ENCODE measurements at places on chromosomes 16 and 17.
A peak's percentile ranks its signal among the peaks of the same experiment; 100 is the strongest.

DNA sequence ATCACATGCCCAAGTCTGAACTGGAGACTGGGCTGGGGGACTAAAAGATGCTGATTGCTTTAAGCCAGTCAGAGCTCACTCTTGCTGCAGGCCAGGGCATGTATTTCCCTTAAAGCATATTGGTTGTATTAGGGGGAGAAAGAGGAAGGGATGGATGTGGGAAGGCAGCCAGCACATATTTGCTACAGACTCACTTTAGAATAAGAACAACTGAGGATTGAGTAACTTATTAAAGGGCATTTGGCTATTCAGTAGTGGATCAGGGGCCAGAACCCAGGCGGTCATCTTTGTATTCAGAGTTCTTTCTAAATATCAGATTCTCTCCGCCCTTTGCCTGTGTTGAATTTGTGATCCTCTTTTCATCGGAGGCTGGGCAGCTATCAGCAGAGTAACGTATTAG lies 231.7 kb downstream of the HAPSTR1 start:
- H3K4me3 ChIP-seq, result no peak overlapping the region
- H3K36me3 ChIP-seq, result no peaks in the 10 kb centered on the region
- DNase-seq, result no peak
- no peaks in the 10 kb centered on the region for H3K4me1 ChIP-seq

DNA sequence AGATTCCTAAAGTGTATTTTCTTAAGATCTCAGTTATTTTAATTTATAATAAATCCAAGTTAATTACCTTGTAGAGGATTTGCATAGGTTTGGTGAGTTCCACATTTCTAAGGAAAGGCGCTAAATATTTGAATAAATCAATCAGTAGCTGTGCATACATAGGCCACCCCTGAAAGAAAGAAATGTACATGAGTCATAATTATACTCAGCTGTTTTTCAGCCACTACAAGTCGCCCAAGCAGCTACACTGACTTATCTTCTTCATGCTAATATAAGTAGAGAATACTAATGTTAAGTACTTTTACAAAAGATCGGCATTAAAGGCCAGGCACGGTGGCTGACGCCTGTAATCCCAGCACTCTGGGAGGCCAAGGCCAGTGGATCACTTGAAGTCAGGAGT lies 14.9 kb downstream of the SETD6 start:
- no peak for DNase-seq
- H3K4me3 ChIP-seq, result no peak overlapping the region
- H3K27me3 ChIP-seq, result no peaks in the 10 kb centered on the region
- peaks cover 94% of the 10 kb centered on the region for H3K36me3 ChIP-seq
- H3K4me1 ChIP-seq, result no peaks in the 10 kb centered on the region

GRCh38 chr17:32021615-32021955 lies 14.4 kb downstream of the LRRC37B start:
- H3K4me3 ChIP-seq, result no peak overlapping the region
- H3K4me1 ChIP-seq, result peaks cover 4% of the 10 kb centered on the region
- peaks cover 26% of the 10 kb centered on the region for H3K36me3 ChIP-seq

GRCh38 chr17:41522301-41523224 lies 3.9 kb upstream of the KRT15 start:
- peaks cover 15% of the 10 kb centered on the region for H3K4me1 ChIP-seq
- H3K27me3 ChIP-seq, result peaks cover 8% of the 10 kb centered on the region
- H3K27ac ChIP-seq, result no peak overlapping the region
- no peaks in the 10 kb centered on the region for H3K36me3 ChIP-seq
- DNase-seq, result no peak

DNA sequence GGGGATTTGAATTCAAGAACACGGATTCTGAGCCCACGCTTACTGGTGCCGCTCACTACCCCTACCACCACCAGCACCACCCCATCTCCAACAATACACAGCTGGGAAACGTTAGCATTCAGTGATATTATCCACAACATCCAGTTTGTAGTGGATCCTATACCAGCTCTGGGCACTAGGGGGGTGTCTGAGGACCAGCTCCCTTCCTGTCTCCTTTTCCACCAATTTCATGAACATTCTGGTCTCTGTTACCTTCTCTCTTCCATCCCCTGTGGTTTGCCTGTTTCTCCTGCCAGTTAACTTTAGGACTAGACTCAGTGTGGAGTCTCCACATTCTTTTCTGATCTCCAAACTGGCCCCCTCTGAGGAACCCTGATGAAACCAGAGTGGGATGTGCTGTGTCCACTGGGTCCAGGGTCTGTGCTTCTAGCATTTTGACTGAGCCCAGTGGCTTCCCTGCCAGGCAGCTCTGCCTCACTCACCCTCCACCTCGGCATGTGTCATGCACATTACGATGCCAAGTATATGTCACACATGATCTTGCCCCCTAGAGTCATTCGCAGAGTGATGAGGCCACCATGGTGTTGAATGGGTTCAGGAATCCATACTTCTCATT lies 187.0 kb upstream of the CDH13 start:
- no peaks in the 10 kb centered on the region for H3K4me1 ChIP-seq
- no peaks in the 10 kb centered on the region for H3K36me3 ChIP-seq
- H3K27me3 ChIP-seq, result no peaks in the 10 kb centered on the region
- no peak for DNase-seq
- no peak overlapping the region for H3K27ac ChIP-seq

DNA sequence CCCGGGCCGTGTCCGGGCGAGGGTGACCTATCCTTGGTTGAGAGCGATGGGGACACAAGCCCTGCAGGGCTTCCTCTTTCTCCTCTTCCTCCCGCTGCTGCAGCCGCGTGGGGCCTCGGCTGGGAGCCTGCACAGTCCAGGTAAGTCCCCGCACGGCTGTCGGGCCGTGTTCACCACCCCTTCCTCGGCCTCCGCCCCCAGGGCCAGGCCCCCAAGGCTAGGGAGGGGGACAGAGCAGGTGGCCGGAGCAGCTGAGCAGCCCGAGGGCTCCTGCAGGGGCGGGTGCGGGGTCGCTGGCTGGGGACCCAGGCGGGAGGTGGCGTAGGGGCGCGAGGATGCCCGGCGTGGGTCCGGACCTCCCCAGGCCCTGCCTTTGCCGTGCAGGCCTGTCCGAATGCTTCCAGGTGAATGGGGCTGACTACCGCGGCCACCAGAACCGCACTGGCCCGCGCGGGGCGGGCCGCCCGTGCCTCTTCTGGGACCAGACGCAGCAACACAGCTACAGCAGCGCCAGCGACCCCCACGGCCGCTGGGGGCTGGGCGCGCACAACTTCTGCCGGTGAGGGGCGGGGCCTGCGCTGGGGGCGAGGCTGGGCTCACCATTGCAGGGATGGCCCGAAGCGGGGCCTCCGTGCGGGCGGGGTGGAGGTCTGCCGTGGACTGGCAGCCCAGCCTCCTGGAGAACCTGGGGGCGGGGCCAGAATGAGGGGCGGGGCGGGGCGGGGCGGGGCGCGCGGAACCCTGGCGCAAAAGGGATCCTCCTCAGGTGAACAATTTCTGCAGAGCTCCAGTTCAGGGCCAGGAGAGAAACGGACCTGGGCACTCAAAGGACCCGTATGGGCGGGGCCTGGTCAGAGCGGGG lies 631 bp downstream of the KREMEN2 start:
- no peak overlapping the region for H3K4me3 ChIP-seq
- peak; percentile 48 for DNase-seq
- H3K4me1 ChIP-seq, result peaks cover 49% of the 10 kb centered on the region
- H3K36me3 ChIP-seq, result no peaks in the 10 kb centered on the region

GRCh38 chr17:45138911-45139532 lies 3.5 kb downstream of the ACBD4 start:
- H3K27ac ChIP-seq, result no peak overlapping the region
- peaks cover 20% of the 10 kb centered on the region for H3K4me1 ChIP-seq
- peaks cover 6% of the 10 kb centered on the region for H3K36me3 ChIP-seq
- DNase-seq, result no peak

- no peak overlapping the region for H3K4me3 ChIP-seq
- no peak for DNase-seq
- H3K4me1 ChIP-seq, result no peaks in the 10 kb centered on the region
- no peaks in the 10 kb centered on the region for H3K27me3 ChIP-seq
Measured at GRCh38 chr17:12744298-12744697, 45.0 kb upstream of the ARHGAP44 start.

DNA sequence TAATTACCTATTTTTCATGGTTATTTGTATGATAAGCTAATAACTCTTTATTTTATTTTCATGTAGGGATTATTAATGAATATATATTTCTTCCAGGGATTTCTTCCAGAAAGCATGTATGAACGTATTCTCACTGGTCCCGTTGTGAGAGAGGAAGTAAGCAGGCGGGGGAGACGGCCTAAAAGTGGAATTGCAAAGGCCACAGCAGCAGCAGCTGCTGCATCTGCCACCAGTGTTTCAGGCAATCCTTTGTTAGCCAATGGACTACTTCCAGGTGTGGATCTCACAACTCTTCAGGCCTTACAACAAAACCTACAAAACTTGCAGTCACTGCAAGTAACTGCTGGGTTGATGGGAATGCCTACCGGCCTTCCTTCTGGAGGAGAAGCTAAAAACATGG lies 110.3 kb upstream of the RBL2 start:
- peaks cover 51% of the 10 kb centered on the region for H3K36me3 ChIP-seq
- H3K27ac ChIP-seq, result no peak overlapping the region
- no peaks in the 10 kb centered on the region for H3K27me3 ChIP-seq
- no peak for DNase-seq
- H3K4me1 ChIP-seq, result no peaks in the 10 kb centered on the region

- H3K4me1 ChIP-seq, result no peaks in the 10 kb centered on the region
- no peaks in the 10 kb centered on the region for H3K36me3 ChIP-seq
- no peak for DNase-seq
- no peak overlapping the region for H3K27ac ChIP-seq
Measured at GRCh38 chr17:52064791-52065211, 93.7 kb downstream of the CA10 start.

- peaks cover 93% of the 10 kb centered on the region for H3K4me1 ChIP-seq
- no peaks in the 10 kb centered on the region for H3K36me3 ChIP-seq
- H3K27ac ChIP-seq, result peak overlapping the region; percentile 74
- no peaks in the 10 kb centered on the region for H3K27me3 ChIP-seq
- peak overlapping the region; percentile 61 for H3K4me3 ChIP-seq
Measured at GRCh38 chr17:27529230-27529796, 73.1 kb downstream of the KSR1 start.

GRCh38 chr16:81415751-81416150 lies 28.9 kb upstream of the CMIP start:
- H3K27me3 ChIP-seq, result no peaks in the 10 kb centered on the region
- no peaks in the 10 kb centered on the region for H3K36me3 ChIP-seq
- DNase-seq, result no peak
- H3K27ac ChIP-seq, result no peak overlapping the region
- no peaks in the 10 kb centered on the region for H3K4me1 ChIP-seq
- H3K4me3 ChIP-seq, result no peak overlapping the region

- no peak overlapping the region for H3K4me3 ChIP-seq
- H3K4me1 ChIP-seq, result peaks cover 8% of the 10 kb centered on the region
- no peaks in the 10 kb centered on the region for H3K27me3 ChIP-seq
- DNase-seq, result peak; percentile 34
- H3K27ac ChIP-seq, result no peak overlapping the region
Measured at GRCh38 chr17:58577696-58578095, 63.3 kb upstream of the MTMR4 start.

DNA sequence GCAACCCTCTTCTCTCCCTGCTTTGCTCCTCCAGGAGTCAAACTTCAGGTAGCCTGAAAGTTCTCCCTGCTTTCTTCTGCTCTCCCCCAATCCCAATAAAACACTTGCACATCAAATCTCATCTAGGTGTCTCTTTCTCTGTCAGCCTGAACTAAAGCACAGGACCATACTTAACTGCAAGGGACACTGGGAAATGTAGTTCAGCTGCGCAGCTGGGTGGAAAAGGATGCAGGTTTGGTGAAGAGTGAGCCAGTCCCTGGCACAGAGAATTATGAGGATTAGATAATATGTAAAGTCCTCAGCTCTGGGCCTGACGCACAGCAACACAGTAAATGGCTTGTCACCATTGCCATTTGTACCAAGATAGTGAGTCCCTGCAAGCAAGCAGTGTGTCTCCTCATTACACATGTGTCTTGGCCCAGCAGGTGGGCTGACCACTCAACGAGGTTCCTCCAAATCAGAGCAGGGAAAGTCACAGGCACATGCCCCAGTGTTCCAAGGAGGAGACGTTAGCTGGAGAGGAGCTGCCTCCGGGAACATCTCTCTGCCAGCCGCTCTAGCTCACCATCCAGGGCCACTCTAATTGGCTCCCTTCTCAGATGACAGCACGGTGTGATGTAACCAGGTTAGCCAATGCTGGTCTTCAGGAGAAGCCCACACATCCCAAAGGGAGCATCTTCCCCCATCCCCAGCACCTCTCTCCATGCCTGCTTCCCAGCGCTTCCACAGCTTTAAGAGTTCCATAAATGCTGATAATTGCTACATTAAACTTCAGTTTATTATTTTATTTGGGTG lies 29.7 kb upstream of the IRX3 start:
- DNase-seq, result no peak
- H3K36me3 ChIP-seq, result no peaks in the 10 kb centered on the region
- H3K4me3 ChIP-seq, result no peak overlapping the region

- peaks cover 27% of the 10 kb centered on the region for H3K36me3 ChIP-seq
- H3K4me3 ChIP-seq, result no peak overlapping the region
- H3K27ac ChIP-seq, result peak overlapping the region; percentile 73
- peaks cover 13% of the 10 kb centered on the region for H3K4me1 ChIP-seq
- no peaks in the 10 kb centered on the region for H3K27me3 ChIP-seq
Measured at GRCh38 chr16:3637371-3637923, 17.0 kb upstream of the DNASE1 start.

DNA sequence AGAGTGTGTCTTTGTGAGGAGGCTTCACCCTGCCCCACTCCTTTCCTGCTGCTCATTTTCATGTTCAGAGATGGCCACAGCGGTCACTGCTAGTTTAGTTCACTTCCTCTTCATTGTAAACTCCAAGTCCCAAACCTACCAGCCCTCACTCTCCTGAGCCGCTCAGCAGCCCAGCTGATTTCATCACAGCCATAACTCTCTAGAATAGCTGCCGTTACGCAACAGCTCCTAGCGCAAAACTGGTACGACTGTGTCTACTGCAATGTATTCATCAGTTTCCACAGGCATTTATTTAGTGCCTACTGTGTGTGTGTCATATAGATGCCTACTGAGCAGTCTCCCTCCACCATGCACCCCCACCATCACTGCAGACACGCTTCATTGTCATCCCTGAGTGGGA lies 233.5 kb upstream of the RPL38 start:
- DNase-seq, result peak; percentile 96
- H3K27ac ChIP-seq, result peak overlapping the region; percentile 72
- H3K4me1 ChIP-seq, result peaks cover 34% of the 10 kb centered on the region
- H3K27me3 ChIP-seq, result no peaks in the 10 kb centered on the region
- no peak overlapping the region for H3K4me3 ChIP-seq
- H3K36me3 ChIP-seq, result no peaks in the 10 kb centered on the region

GRCh38 chr17:63652106-63652505 lies 29.9 kb downstream of the MAP3K3 start:
- no peak overlapping the region for H3K4me3 ChIP-seq
- H3K27ac ChIP-seq, result no peak overlapping the region
- peaks cover 80% of the 10 kb centered on the region for H3K36me3 ChIP-seq
- H3K27me3 ChIP-seq, result no peaks in the 10 kb centered on the region
- peaks cover 81% of the 10 kb centered on the region for H3K4me1 ChIP-seq
- DNase-seq, result no peak

GRCh38 chr17:6831661-6832263 lies at the start of gene TEKT1:
Gene TEKT1, minus strand, starts transcription at chr17:6831729. Its CDS starts 1,353 bp downstream, at chr17:6830376.
- H3K4me3 ChIP-seq, result peak within 1 kb of the TSS; percentile 38
- H3K4me1 ChIP-seq, result peaks cover 15% of the 10 kb centered on the region
- H3K27me3 ChIP-seq, result peaks cover 57% of the 10 kb centered on the region
- no peak within 1 kb of the TSS for H3K27ac ChIP-seq

GRCh38 chr17:37752482-37752881 lies 7.6 kb upstream of the HNF1B start:
- DNase-seq, result no peak
- H3K4me3 ChIP-seq, result no peak overlapping the region
- no peaks in the 10 kb centered on the region for H3K36me3 ChIP-seq
- H3K27ac ChIP-seq, result no peak overlapping the region
- peaks cover 9% of the 10 kb centered on the region for H3K27me3 ChIP-seq

Data from CD14-positive monocyte (primary cell).